ENCODE measurements at places on chromosomes 11 and 22.

GRCh38 chr11:44286268-44286880 is 23.6 kb downstream of the ALX4 start:
- peak; percentile 13 for DNase-seq

- DNase-seq: no peak
Observed at GRCh38 chr22:35899736-35900135, 128.9 kb downstream of the RBFOX2 start.

DNA sequence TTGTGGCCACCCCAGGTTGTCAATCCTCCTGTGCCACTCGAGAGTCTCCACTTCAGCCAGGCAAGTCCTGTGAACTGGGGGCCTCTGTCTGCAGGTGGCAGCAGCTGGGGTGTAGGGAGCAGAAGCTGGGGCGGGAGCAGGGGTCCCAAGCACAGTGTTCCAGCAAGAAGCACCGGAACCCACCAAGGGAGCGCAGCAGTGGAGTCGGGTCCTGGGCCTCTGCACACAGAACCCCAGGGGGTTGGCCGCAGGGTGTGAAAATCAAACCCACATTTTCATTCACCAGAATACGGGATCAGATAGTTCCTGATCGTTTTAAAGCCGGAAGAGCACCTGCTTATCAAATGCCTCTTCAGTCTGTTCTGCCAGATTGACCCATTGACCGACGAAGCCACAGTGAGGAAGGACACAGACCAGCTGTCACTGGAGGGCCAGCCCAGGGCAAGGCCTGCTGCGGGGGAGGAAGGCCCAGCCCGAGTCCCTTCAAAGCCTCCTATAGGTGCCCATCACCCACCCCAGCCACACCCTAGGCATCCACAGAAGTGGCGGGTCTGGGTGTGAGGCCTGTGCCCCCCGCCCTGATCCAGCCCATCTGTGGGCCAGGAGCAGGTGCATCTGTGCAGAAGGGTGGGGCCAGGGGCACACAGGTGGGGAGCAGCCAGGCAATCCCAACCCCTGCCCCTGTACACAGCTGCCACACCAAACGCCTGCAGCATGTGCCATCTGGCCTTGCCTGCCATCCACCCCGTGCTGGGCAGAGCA is 34.1 kb downstream of the RSPH14 start:
- no peak for DNase-seq

GRCh38 chr11:105612771-105613170 is 2.9 kb downstream of the GRIA4 start:
- DNase-seq: no peak

GRCh38 chr11:102414559-102414958 is 38.0 kb downstream of the TMEM123 start:
- DNase-seq: no peak

- no peak for DNase-seq
Observed at GRCh38 chr11:27309046-27309445, 54.0 kb downstream of the CCDC34 start.

- no peak for DNase-seq
Observed at GRCh38 chr11:17256512-17256911, 20.0 kb upstream of the NUCB2 start.

DNA sequence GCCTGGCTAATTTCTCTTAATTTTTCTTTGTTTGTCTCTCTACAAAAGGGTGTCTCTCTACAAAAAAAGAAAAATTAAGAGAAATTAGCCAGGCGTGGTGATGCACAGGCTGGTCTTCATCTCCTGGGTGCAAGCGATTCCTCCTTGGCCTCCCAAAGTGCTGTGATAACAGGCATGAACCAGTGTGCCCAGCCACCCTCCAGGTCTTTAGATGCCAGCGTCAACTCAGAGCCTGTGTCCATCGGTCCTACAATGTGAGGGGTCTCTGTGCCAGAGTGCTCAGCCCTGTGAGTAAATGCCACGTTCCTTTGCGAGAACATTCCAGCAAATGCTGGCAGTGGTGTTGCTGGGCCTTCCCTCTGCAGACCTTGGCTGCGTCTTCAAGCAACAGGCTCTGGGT is 62.7 kb downstream of the IGF2 start:
- DNase-seq: no peak

DNA sequence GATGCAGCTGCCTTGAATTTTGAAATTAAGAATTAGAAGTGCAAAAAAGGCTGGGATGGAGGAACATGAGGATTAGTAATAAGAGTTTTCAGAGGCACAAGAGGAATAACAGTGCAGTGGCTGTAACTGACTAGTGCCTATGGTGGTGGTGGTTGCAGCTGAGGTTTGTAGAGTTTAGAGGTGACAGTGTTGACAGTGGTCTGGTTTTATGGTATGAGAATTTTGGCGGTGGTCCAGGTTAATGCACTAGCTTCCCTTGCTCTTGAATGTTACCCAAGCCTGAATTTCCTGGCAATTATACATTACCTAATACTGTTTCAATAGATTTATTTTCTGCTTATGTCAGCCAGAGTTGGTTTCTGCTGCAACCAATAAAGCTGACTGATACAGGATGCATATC is 112.8 kb upstream of the C11orf87 start:
- no peak for DNase-seq

DNA sequence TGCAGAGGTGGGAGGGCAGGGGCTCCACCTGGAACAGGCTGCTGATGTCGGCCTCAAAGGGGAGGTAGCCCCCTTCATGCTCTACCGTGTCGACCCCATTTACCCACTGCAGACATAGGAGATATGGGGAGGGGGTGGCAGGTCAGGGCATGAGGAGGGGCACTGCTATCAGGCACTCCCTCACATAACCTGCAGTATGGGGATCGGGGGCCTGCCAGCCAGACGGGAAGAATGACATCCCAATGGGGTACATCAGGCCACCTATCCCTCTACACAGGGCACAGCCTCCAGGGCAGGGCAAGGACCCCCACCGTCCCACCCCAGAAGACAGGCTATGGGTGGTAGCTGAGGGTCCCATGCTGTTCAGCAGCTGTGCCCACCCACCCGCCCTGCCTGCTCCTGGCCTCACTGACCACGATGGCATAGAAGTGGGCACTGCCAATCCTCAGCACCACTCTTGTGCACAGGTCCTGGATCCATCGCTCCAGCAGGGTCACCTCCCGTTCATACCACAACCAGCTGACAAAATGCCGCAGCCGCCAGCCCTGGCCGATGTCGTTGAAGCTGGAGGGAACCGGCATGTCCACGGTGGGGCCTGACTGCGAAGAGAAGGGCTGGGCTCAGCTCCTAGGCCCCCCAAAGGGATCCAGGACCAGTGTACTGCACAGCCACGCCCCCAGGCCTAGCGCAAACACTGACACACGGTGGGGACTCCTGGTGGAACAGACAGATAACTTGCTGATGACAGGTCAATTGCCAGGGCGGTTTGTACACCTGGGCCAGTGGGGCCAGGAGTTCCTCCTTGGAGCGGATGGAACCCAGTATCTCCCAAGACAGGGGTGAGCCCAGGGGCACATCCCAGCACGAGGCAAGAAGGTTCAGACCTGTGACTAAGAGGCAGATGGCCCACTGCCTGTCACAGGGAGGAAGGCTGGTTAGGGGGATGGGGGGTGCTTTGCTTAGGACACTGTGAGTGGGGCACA is 24.1 kb downstream of the RGL4 start:
- no peak for DNase-seq

DNA sequence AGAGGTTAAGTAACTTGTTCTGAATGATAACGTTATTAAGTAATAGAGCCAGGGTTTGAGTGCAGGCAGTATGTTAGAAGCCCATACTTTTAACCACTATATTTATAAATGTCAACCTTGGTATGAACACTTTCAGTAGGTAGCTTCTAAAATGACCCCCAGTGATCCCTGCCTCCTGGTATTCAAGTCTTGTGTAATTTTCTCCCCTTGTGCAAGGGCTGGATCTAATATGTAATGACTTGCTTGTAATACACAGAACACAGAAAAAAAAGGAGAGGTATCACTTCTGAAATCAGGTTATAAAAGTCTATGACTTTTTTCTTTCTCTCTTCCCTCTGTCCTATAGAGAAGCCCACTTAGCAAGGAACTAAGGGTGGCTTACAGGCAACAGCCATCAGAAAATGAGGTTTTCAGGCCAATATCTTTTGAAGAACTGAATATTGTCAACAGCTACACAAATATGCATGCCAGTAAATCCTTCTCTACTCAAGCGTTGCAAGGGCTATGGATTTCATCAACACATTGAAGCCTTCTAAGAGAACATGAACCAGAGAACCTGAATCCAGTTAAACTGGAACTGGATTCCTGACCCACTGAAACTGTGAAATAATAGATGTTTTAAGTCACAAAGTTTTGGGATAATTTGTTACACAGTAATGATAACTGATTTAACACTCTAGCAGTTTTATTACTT is 712.3 kb downstream of the METTL15 start:
- no peak for DNase-seq

- DNase-seq: no peak
Observed at GRCh38 chr11:73637012-73637411, 9.4 kb upstream of the PLEKHB1 start.

DNA sequence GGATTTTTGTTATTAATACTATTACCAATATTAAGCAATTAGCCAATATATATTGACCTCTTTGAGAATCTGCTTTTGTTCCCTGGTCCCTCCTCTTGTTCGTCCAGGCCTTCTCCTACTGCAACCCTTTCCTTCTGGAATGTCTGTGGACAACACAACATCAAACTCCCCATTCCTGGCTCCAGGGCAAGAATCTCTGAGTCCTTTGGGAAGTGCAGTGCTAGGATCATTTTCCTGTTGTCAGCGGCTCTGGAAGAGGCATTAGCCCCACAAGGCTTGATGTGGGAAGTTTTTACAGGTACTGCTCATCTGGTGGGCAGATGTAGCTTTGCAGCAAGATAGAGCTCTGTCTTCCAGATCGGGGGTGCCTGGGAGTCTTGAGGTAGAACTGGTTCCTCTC is 74.3 kb downstream of the RPUSD4 start:
- DNase-seq: no peak

GRCh38 chr11:119065369-119065768 is 2.2 kb upstream of the VPS11 start:
- no peak for DNase-seq

DNA sequence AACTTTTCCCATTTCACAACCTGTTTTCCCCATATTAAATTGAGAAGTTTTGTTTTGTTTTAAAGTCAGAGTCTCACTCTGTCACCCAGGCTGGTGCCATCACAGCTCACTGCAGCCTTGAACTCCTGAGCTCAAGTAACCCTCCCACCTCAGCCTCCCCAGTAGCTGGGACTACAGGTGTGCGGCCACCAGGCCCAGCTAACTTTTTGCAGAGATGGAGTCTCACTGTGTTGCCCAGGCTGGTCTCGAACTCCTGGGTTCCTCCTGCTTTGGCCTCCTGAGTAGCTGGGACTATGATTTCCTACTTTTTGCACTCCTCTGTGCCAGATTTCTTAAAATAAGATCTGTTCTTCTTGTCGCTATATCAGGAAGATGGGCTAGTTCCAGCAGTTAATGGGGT is 44.9 kb downstream of the GNB1L start:
- no peak for DNase-seq

- no peak for DNase-seq
Observed at GRCh38 chr11:122836916-122837315, 1.4 kb upstream of the CRTAM start.

DNA sequence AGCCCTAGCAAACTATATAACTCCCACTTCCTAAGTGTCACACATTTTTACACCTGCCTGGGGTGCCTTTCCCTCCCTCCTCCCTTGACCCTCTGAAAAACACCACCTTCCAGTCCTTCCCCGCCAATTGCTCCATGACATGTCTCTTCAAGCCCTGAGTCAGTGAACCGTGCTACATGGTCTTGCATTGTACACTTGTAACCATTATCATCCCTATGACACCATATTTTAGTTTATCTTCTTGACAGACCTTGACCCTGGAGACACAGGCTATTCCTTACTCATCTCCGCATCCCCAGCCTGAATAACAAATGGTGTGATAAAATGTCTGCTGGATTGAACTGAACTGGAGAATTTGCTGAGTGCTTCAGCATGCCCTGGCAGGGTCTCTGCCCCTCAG is 36.9 kb downstream of the TNKS1BP1 start:
- no peak for DNase-seq

GRCh38 chr11:8056810-8057463 is 24.1 kb upstream of the TUB start:
- DNase-seq: no peak

- no peak for DNase-seq
Observed at GRCh38 chr22:43955883-43956782, 891 bp downstream of the SAMM50 start.

DNA sequence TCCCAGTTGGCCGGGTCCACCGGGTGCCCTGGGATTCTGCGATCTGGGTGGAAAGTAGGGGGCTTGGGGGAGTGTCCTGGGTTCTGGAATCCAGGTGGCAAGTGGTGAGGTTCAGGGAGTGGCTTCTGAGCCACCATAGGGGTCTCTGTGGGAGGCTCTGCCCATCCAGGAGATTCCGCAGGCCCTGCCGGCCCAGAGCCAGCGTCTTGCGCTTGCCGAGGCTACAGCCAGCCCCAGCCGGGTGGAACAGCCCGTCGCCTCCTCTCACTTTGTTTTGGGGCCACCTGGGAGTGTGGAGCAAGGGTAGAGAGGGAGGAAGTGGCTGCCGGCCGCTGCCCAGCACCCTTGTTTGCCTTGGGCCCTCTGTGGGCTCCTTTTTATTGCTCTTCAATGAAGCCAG is 60.6 kb upstream of the PPP6R3 start:
- no peak for DNase-seq

- DNase-seq: no peak
Observed at GRCh38 chr11:47551086-47551485, 1.8 kb downstream of the CELF1 start.

- no peak for DNase-seq
Observed at GRCh38 chr11:104624021-104624420, 274.2 kb downstream of the CASP12 start.

DNA sequence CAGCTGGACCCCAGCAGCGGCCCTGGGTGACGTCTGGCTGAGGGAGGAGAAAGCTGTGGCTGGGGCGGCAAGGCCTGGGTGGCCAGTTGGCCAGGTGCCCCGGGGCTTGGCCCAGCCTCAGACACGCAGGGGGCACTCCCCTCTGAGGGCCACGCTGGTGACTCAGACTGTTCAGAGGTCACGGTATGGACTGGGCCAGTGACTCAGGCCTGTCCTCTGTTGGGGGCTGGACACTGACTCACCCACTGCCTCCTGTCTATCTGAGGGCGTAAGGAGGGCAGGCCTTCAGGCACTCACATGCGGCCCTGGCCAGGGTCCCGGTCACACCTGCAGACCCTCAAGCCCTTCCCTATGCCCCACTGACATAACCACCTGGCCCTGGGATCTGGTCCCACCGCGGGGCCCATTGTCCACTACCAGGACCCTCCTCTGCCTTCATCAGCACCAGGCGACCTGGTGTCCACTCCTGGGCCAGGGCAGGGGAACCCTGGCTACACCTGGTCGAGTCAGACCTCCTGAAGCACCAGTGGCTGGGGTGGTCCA is 3.7 kb upstream of the MUC5AC start:
- DNase-seq: no peak

DNA sequence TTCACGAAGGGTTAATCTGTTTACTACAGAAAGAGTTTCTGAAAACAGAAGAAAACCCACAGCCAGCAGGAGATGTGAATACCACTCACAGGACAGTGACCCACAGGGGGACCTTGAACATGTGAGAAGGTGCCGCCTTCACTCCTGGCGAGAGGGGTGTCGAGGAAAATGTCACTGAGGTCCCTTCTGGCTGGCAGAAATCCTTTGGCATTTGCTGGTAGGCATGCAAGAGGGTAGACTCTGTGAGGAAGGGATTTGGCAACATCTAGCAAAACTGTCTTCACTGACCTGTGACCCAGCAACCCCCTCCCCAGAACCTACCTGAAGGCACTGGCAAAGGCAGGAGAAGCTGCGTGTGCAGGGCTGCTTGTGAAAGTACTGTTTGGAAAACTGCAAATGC is 8.6 kb downstream of the KCNQ1 start:
- no peak for DNase-seq

- no peak for DNase-seq
Observed at GRCh38 chr22:49208768-49209252, 618.9 kb downstream of the BRD1 start.

- DNase-seq: no peak
Observed at GRCh38 chr11:59610289-59610688, 5.3 kb downstream of the OSBP start.

All from stimulated activated CD4-positive, alpha-beta T cell treated with anti-CD3 and anti-CD28 coated beads, TNF-alpha, amount 100 ng/mL, for 1 hour (primary cell).